Cerebellar nuclear complex (tissue), 1 donor: ENCODE measurements at places on chromosomes 11 and 22.

GRCh38 chr11:86369668-86370067, 5.0 kb upstream of the CCDC81 start:
- no peak for DNase-seq

- DNase-seq, result no peak
Observed at GRCh38 chr11:14027525-14027924, 65.0 kb downstream of the SPON1 start.

DNA sequence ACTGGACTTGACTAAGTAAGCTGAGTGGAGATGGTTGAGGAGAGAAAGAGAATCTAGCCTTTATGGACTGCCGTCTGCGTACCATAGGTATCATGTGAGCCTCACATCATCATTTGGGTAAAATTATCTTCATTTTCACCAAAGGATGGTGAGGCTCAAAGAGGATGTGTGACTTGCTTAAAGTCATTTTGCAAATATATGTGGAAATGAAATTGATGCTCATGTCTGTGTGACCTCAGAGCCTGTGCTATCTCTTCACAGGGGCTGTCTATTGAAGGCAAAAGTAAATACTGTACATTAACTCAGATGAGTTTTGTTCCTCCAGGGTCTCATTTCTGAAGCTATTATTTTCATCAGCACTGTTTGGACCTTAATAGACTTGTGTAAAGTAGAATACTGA, 83.3 kb upstream of the ALKBH3 start:
- no peak for DNase-seq

DNA sequence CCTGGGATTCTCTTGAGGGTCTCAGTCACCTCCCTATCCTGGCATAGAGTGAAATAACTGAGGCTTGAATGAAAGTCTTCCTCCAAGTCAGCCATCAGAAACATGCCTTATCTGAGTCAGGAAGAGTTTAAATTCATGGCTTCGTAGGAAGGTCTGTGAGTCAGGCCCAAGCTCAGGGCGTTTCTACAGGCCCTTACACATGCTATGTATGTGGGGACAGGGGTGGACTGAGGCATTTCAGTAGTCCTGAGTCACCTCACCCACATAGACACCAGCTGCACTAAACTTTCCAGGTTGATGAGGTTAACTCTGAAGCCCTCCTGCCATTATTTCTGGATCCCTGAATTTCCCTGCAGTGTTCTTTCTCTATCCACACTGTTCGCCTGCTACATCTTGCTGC, 134.6 kb upstream of the RCN1 start:
- DNase-seq, result no peak

GRCh38 chr22:22673628-22674027, 29.2 kb downstream of the GGTLC2 start:
- DNase-seq, result peak; percentile 21

DNA sequence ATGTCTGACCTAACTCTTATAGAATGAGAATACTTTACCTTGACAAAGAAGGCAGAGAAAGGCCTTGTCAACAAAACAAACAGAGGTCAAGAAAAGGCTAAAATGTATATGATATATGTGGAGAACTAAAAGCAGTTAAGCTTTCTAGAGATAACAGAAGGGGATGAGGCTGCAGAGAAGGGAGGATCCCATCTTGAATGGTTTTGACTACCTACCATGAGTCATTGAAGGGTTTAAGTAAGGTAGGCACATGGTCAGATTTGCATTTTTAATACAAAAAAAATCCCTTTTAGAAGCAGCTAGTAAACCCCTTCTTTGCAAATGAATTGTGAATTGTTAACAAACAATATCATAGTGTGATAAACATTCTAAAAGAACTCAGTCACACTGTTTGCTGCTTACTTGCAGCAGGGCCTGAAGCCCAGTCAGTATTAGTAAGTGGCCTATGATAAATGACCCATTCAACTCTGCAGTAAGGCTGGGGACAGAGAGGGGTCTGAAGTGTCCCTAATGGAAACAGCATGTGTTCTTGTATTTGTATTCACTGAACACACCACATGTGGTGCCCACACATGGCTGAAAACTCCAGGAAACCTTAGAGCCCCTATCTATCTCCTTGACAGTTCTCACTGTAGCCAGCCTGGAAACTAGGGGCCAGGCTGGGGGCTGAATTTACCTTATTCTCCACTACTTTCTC, 328.8 kb upstream of the PITPNB start:
- DNase-seq, result no peak

DNA sequence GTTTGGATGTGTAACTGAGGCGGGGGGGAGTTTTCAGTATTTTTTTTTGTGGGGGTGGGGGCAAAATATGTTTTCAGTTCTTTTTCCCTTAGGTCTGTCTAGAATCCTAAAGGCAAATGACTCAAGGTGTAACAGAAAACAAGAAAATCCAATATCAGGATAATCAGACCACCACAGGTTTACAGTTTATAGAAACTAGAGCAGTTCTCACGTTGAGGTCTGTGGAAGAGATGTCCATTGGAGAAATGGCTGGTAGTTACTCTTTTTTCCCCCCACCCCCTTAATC, 2.3 kb downstream of the MALAT1 start:
- DNase-seq, result no peak

GRCh38 chr11:134047586-134047999, 21.3 kb upstream of the JAM3 start:
- DNase-seq, result no peak
